ENCODE measurements at places on chromosomes 1 and 21. TPM values are rescaled to one million over a fixed set of nuclear protein-coding genes. Genes with fewer than 3 reads are reported as not detected.

DNA sequence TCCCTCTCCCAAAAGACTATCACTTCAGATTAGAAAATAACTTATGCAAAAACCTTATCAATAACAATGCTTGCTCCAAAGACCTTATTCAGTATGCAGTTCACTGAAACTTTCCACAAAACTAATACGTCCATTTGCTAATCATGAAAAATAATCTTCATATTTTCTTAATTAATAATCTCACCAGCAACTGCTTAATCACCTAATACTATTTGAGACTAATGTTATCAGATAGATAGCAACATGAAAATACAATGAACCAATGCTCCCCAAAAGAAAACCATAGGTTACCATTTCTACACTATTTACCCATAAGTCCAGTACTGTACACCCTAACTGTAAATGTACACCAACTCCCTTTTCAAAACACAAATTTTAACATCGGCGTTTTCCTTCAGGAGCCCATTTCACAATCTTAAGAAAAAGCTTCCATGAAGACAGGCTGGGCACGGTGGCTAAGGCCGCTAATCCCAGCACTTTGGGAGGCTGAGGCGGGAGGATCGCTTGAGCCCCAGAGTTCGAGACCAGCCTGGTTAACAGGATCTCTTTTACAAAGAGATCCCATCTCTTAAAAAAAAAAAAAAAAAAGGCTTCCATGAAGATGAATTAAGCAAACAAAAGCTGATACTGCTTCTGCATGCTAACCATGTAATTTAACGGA, 1.7 kb downstream of the GNB1 start:
- H3K4me3 ChIP-seq, result peak overlapping the region; percentile 84
- H3K36me3 ChIP-seq, result peaks cover 4% of the 10 kb centered on the region
- H3K27me3 ChIP-seq, result no peaks in the 10 kb centered on the region
- peak overlapping the region; percentile 93 for H3K27ac ChIP-seq

DNA sequence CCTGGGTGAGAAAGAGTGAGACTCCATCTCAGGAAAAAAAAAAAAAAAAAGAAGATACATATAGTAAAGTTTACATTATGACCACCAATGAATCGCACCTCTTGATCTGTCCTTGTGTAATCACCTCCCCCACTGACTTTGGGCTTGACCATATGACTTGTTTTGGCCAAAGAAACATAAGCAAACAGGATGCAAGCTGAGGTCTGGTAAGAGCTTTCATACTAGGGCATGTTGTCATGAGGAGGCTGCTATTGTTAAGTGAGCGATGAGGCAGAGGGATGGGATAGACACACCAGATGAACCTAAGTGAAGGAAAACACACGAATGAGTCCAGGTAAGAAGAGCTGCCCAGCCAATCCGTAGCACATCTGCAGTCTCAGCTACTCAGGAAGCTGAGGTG, 10.7 kb downstream of the ENAH start:
- H3K27ac ChIP-seq, result no peak overlapping the region
- H3K4me3 ChIP-seq, result no peak overlapping the region
- no peaks in the 10 kb centered on the region for H3K27me3 ChIP-seq
- DNase-seq, result no peak

- no peaks in the 10 kb centered on the region for H3K27me3 ChIP-seq
- H3K36me3 ChIP-seq, result no peaks in the 10 kb centered on the region
- no peak overlapping the region for H3K4me3 ChIP-seq
- peaks cover 8% of the 10 kb centered on the region for H3K4me1 ChIP-seq
- no peak for DNase-seq
These were observed 171.9 kb upstream of the NR5A2 start for GRCh38 chr1:199855580-199855979.

Gene KLHL17
- total RNA-seq, result 47.5 TPM

DNA sequence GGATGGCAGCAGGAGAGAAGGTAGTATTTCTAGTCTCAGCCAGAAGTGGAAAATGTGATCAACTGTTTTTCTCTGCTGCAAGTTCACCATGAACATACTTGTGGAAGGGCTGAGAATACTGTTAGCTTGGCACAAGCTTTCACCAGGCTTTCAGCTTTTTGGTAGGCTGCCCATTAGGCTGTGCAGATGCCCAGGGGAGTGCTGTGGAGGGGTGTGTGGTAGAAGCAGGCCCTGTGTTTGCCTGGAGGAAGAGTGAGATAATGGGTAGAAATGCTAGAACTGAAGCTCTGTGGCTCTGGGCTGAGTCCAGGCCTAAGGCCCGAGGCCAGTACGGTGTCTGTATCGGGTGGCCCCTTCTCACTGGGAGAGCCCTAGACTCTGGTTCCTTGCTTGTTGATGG, 9.8 kb downstream of the DNAJC6 start:
- no peaks in the 10 kb centered on the region for H3K36me3 ChIP-seq
- no peak overlapping the region for H3K4me3 ChIP-seq
- H3K27ac ChIP-seq, result no peak overlapping the region

DNA sequence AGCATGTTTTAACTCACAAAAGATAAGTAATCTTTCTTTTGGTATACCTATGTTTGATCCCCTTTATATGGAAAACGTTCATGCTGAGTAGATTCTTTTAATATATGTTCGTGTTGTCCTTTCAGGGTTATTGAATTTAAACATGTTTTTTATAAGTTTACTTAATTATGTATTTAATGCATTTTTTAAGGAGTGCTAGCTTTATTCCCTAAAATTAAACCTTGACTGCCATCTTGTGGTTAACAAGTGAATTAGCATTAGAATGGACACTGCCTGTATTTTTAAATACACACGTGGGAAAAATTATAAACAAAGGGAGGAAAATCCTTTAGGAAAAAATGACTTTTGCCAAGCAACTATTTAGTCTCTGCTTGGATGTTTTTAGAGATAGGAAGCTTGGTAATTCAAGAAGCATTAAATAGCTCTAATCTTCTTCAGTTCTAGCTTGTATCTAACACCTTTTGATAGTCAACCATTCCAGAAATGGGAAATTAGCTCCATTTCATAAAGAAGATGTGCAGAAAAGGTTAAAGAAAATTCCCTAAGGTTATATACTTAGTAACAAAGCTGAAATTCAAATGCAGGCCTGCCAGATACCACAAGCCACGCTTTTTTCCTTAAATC, 43.0 kb downstream of the UBE2U start:
- no peak for DNase-seq
- H3K27me3 ChIP-seq, result no peaks in the 10 kb centered on the region
- H3K27ac ChIP-seq, result no peak overlapping the region
- peaks cover 27% of the 10 kb centered on the region for H3K4me1 ChIP-seq
- H3K36me3 ChIP-seq, result no peaks in the 10 kb centered on the region
- H3K4me3 ChIP-seq, result no peak overlapping the region

- peaks cover 25% of the 10 kb centered on the region for H3K4me1 ChIP-seq
- H3K27me3 ChIP-seq, result no peaks in the 10 kb centered on the region
- no peak overlapping the region for H3K4me3 ChIP-seq
- no peak overlapping the region for H3K27ac ChIP-seq
These were observed 135.4 kb upstream of the POGK start for GRCh38 chr1:166703726-166704462.

DNA sequence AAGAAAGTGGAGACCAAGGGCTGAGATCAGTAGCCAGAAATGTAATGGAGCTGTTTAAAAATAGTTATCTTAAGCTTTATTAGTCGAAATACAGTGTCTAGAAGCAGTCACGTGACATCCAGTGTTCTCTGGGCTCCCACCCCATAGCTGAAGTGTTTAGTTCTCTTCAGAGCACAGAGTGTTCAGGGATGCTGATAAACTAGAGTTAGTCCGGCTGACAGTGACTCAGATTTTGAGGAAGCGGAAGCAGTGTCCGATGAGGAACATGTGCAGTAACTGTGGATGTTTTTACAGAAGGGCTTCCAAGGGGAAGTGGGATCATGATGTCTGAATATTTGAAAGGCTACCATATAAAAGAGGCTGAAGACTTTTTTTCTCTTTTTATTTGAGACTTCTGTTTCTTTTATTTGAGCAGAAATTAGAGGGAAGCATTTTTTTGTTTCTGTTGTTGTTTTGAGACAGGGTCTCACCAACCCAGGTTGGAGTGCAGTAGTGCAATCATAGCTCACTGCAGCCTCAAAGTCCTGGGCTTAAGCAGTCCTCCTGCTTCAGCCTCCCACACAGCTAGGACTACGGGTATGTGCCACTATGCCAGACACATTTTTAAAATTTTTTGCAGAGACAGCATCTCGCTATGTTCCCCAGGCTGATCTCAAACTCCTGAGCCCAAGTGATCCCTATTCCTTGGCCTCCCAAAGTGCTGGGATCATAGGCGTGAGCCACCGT, 124.2 kb downstream of the GALNT2 start:
- H3K27ac ChIP-seq, result no peak overlapping the region
- H3K4me1 ChIP-seq, result peaks cover 10% of the 10 kb centered on the region
- no peak for DNase-seq

DNA sequence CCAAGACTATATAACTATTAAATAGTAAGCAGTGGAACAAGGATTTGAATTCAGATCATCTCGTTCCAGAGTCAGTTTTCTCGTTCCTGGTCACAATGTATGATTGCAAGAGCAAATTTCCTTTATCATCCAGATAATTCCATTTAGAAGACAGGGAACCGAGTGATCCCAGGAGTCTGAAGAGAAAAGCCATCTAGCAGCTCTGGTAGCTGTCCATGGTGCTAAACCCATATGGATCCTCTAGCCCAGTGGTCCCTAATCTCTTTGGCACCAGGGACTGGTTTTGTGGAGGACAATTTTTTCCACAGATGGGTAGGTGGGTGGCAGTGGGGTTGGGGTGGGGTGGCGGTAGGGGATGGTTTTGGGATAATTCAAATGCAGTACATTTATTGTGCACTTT, 229.4 kb downstream of the PTPRU start:
- H3K27ac ChIP-seq, result no peak overlapping the region
- no peak overlapping the region for H3K4me3 ChIP-seq
- no peaks in the 10 kb centered on the region for H3K27me3 ChIP-seq
- peaks cover 5% of the 10 kb centered on the region for H3K36me3 ChIP-seq
- no peak for DNase-seq
- peaks cover 19% of the 10 kb centered on the region for H3K4me1 ChIP-seq

DNA sequence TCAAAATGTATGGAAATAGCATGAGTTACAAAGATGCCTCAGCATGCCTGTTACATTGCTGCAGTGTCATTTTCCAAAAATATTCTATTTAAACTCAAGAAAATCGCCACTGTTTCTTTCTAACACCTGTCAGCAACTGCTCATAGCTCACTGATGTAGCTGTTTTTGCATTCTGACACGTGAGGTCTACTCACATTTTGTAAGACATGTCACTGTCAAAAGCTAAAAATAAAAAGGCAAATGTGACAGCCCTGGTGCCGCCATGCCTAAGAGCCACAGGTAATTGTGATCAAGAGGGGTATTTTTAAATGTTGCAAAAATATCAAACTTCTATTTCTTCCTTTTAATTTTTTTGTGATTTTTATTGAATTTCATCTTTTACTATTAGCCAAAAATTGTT, 556.2 kb upstream of the TMPRSS15 start:
- H3K27ac ChIP-seq, result no peak overlapping the region
- DNase-seq, result no peak
- no peaks in the 10 kb centered on the region for H3K27me3 ChIP-seq
- H3K4me3 ChIP-seq, result no peak overlapping the region
- H3K4me1 ChIP-seq, result peaks cover 2% of the 10 kb centered on the region

- no peak overlapping the region for H3K4me3 ChIP-seq
- H3K4me1 ChIP-seq, result peaks cover 3% of the 10 kb centered on the region
- no peaks in the 10 kb centered on the region for H3K36me3 ChIP-seq
- no peak for DNase-seq
- no peak overlapping the region for H3K27ac ChIP-seq
These were observed 115.0 kb downstream of the GREM2 start for GRCh38 chr1:240496941-240497340.

Gene SPRR2A
- total RNA-seq, result not detected

Gene GOLT1A
- total RNA-seq, result 5.0 TPM

Gene LCE5A
- not detected for total RNA-seq

DNA sequence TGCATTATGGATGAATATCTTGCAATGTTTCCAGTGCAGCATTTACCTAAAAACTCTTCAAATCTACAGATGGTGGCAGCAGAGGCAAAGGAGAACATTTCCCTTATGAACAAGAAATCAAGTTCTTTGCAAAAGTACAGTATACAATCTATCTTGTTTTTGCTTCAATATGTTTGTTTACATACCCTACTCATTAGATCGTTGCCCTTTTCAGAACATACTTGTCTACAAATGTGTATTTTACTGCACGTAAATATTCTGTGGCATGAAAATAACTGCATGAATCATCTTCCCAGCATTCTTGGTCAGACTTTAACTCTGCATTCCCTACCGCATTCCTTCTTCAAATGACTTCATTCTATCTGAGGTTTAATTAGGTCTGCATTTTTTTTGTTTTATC, 212.7 kb downstream of the ZP4 start:
- H3K36me3 ChIP-seq, result no peaks in the 10 kb centered on the region
- no peak overlapping the region for H3K4me3 ChIP-seq
- H3K4me1 ChIP-seq, result peaks cover 2% of the 10 kb centered on the region
- H3K27ac ChIP-seq, result no peak overlapping the region
- peaks cover 3% of the 10 kb centered on the region for H3K27me3 ChIP-seq

- DNase-seq, result no peak
- H3K27ac ChIP-seq, result no peak overlapping the region
- H3K4me3 ChIP-seq, result no peak overlapping the region
- H3K36me3 ChIP-seq, result no peaks in the 10 kb centered on the region
These were observed 168.8 kb upstream of the PLXNA2 start for GRCh38 chr1:208413006-208413405.

DNA sequence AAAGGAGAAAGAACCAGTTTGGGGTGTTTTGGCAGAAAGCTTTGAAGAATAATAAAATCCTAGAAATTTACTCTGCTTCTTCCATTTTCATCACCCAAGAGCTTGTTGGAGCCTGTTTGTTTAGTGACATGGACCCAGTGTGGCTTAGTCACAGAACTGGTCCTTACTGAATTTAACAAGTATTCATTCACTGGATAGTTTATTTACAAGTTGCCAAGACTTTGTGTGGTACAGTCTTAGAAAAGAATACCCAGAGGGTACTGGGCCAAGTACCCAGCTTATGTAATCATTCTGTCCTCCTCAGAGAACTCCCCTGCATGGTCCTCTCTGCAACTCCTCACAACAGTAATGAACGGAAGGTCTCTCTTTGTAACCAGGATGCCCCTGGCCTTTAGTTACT, 16.4 kb downstream of the RAB4A start:
- H3K27ac ChIP-seq, result peak overlapping the region; percentile 46
- no peak overlapping the region for H3K4me3 ChIP-seq
- peaks cover 9% of the 10 kb centered on the region for H3K4me1 ChIP-seq
- no peak for DNase-seq
- H3K27me3 ChIP-seq, result no peaks in the 10 kb centered on the region

Gene SH2D2A
- not detected for total RNA-seq

Gene CACNA1S
- 0.05 TPM for total RNA-seq

GRCh38 chr1:74363220-74363619, 128.0 kb downstream of the TNNI3K start:
- H3K27ac ChIP-seq, result no peak overlapping the region
- H3K36me3 ChIP-seq, result no peaks in the 10 kb centered on the region
- no peaks in the 10 kb centered on the region for H3K27me3 ChIP-seq
- no peak overlapping the region for H3K4me3 ChIP-seq

- peaks cover 47% of the 10 kb centered on the region for H3K27me3 ChIP-seq
- H3K36me3 ChIP-seq, result no peaks in the 10 kb centered on the region
- no peak overlapping the region for H3K4me3 ChIP-seq
- H3K4me1 ChIP-seq, result peaks cover 6% of the 10 kb centered on the region
- no peak overlapping the region for H3K27ac ChIP-seq
These were observed 17.2 kb upstream of the RLF start for GRCh38 chr1:40143891-40144575.

Gene ZNF683
- total RNA-seq, result not detected

GRCh38 chr1:110672753-110673108, 2.0 kb downstream of the KCNA3 start:
- peaks cover 76% of the 10 kb centered on the region for H3K27me3 ChIP-seq
- H3K27ac ChIP-seq, result no peak overlapping the region
- no peak overlapping the region for H3K4me3 ChIP-seq
- H3K36me3 ChIP-seq, result no peaks in the 10 kb centered on the region
